RKO (cell line): ENCODE measurements at places on chromosomes 5 and 9.

GRCh38 chr5:157598350-157598936 lies 22.9 kb upstream of the ADAM19 start:
- no peak for DNase-seq

DNA sequence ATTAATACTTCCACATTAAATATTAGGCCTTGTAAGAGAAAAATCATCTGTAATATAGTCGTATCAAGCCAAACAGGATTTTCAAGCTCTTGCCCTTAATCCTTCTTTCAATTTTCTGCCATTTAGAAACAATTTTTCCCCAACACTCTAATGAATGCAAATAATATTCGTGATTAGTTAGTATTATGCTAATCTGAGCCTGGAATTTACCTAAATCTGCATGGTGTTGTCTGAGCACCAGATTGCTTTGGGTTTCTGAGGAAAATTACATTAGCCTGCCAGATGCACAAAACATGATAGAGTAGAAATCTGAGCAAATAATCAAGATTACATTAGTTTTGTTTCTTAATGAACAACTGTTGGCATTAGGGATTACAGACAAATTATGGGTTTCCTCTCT lies 176.6 kb downstream of the ZDHHC21 start:
- no peak for DNase-seq

GRCh38 chr5:105767267-105767666 lies 1903.5 kb downstream of the EFNA5 start:
- no peak for DNase-seq

GRCh38 chr9:124835026-124835557 lies 18.2 kb upstream of the WDR38 start:
- DNase-seq: no peak

DNA sequence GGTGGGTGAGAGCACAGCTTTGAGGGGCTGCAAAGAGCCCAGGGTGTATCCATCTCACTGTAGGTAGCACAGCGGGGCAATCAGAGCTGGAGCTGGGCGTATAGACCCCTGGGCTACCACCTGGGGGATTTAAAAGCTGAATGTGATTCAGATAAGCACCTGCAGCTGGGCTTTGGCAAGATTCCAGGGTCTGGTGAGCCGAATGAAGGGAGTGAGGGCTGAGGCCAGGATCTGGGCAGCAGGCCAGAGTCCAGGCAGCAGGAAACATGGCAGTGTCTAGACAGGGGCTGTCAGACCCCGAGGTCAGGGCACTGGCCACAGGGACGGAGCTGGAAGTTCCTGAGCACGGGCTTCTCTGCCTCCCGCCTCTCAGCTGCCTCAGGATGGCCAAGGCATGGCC lies 8.7 kb downstream of the ASS1 start:
- no peak for DNase-seq

- no peak for DNase-seq
These were observed 392.1 kb upstream of the DAB2 start for GRCh38 chr5:39816866-39817265.

GRCh38 chr9:25724424-25724823 lies 46.2 kb upstream of the TUSC1 start:
- DNase-seq: no peak

GRCh38 chr9:123036893-123037545 lies 3.6 kb downstream of the GPR21 start:
- DNase-seq: no peak

DNA sequence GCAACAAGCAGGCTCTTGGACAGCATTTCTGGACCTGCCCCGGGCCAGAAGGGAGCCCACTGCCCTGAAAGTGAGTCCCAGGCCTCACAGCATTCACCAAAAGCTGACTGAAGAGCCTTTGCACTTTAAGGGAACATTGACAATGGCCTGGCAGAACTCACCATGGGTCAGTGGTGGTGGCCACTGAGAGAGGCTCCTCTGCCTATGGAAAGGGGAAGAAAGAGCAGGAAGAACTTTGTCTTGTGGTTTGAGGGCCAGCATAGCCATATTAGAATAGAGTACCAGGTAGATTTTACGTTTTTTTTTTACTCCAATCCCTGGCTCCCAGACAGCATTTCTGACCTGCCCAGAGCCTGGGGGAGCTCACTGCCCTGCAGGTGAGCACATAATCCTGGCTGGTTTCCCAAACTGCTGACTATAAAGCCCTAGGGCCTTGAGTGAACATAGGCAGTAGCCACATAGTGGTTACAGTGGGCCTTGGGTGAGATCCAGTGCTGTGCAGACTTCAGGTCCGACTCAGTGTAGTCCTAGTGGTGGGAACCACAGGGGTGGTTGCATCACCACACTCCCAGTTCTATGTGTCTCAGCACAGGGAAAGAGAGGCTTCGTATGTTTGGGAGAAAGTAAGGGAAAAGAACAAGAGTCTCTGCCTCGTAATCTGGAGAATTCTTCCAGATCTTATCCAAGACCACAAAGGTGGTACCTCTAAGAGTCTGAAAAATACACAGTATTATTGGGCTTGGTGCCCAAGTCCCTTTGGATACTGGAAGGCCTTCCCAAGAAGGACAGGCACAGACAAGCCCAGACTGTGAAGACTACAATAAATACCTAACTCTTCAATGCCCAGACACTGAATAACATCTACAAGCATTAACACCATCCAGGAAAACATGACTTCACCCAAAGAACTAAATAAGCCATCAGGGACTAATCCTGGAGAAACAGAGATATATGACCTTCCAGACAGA lies 89.5 kb downstream of the TSSK1B start:
- DNase-seq: no peak

DNA sequence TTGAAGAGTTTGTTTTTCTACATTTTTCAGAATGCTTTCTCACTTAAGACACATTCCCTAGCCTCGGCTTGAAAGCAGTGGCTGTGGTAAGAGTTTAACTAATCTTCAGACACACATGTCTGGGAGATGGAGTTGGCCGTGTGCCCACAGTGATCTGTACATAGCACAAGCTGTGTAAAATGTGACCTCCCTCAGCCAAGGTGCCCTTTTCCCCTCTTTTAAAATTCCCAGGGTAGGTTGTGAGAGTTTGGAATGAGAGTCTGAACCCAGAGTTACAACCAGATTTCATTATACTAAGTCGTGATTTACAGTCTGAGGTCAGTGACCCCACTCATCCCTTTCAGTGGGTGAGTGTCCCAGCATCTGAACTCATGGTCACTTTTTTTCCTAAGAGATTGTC lies 230.4 kb downstream of the DOCK8 start:
- no peak for DNase-seq

DNA sequence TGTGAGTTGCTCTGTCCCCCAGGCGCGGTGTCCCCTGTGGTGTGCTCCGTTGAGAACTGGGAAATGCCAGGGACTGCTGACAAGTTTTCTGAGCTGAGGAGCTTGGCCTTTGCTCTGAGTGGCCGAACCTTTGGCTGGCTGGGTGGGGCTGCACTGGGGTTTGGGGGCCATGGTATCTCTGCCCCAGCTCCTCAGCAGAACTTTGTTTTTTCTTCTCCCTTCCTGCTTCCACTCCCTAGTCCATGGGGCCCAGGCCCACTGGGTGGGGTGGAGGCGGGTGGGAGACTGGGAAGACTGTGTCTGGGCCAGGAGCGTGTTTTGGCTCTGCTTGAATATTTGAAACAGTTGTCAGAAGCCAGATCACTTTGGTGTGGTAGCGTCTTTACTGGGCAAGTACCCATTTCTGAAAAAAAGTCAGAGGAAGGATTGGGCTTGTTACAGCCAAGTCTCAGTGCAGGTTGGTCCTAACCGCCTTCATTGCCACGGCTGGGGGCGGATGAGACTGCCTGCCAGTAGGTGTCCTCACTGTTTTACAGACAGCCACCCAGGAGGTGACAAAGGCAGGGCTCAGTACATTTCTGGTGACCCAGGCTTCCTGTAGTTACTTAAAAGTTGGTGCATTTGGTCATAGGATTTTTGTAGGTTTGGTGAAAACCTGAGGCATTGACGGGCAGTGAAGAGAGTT lies 92.7 kb downstream of the DAB2IP start:
- DNase-seq: peak; percentile 59

DNA sequence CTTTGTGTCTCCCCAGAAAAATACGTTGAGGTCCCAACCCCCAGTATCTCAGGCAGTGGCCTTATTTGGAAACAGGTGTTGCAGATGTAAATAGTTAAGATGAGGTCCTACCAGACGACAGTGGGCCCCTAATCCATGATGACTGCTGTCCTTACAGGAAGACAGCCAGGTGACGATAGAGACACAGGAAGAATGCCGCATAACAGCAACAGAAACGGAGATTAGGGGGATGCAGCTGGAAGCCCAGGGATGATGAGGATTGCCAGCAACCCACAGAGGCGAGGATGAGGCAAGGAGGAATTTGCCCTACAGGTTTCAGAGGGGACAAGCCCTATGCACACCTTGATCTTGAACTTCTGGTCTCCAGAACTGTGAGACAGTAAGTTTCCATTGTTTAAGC lies 46.5 kb downstream of the ROPN1L start:
- DNase-seq: no peak

DNA sequence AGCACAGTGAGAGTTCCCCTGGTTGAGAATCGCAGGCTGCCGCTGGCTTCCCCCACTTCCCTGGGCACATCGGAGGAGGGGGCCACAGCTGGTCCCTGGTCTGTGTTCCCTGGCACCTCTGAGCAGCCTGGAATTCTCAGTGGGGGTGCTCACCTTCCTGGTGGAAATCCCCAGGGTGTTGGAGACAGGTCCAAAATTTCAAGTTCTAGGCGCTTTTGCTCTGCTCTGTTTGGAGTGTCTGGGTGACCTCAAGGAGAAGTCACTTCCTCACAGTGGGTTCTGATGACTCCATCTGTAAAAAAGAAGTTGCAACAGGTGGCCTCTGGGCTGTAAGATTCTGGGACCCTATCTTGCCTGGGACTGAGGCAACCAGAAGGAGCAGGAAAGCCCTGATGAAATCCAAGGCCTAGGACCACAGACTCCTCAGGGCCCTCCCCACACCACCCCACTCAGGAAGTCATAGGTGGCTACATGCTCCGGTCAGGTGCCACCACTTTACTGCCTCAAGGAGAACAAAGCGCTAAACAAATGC lies at the start of gene TRAF1:
TSS of gene TRAF1 (minus strand) at position 400 of the 532 bp plus-strand sequence. CDS start 721 bp downstream, outside the sequence.
- DNase-seq: no peak

DNA sequence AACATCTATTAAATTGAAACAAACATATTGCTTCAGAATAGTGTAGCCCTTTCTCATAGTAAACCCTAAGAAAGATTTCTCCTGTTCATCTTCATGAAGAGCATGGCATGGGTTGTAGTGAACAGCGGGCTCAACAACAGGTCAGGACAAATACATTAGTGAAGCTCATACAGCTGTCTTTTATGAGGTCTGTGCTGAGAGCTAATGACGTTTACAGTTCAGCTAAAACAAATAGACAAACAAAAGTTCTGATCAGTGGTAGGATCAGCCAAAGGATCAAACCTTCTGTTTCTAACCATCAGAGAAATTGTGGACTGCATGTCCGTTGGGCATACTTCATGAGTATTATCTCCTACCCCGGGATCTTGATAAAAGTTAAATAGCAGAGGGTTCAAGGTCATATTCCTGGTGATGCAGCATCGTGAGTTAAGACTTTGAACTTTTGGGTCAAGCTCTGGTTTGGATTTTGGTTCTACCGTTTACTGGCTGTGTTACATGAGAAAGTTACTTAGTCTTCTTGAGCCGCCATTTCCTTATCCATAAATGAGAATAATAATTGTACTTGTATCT lies 37.9 kb downstream of the ACO1 start:
- no peak for DNase-seq
